ENCODE measurements at places on chromosomes 2 and 18. TPM values are rescaled to one million over a fixed set of nuclear protein-coding genes. Genes with fewer than 3 reads are reported as not detected.

The DAPL1 gene
- total RNA-seq = not detected

The SPR gene
- 4.2 TPM for total RNA-seq

The SCN9A gene
- total RNA-seq = 14.1 TPM

The MARCHF4 gene
- not detected for total RNA-seq

The NOL4 gene
- not detected for total RNA-seq

The FAP gene
- 70.5 TPM for total RNA-seq

The CDK5R2 gene
- not detected for total RNA-seq

The IHH gene
- total RNA-seq = not detected

The KIAA2012 gene
- total RNA-seq = under 0.01 TPM

The FAM124B gene
- 12.5 TPM for total RNA-seq

The FAM161A gene
- 7.3 TPM for total RNA-seq

The CYP26B1 gene
- total RNA-seq = 6.8 TPM

The ICOS gene
- total RNA-seq = 0.52 TPM

The IL1RN gene
- not detected for total RNA-seq

The FN1 gene
- 301 TPM for total RNA-seq

The NPAS2 gene
- total RNA-seq = 7.8 TPM

The IL1A gene
- total RNA-seq = not detected

The FBXO36 gene
- 2.1 TPM for total RNA-seq

The ZNF804A gene
- under 0.01 TPM for total RNA-seq

The ZNF521 gene
- 40.2 TPM for total RNA-seq

The TCF23 gene
- total RNA-seq = 0.52 TPM

The SP5 gene
- 3.1 TPM for total RNA-seq

The TGFA gene
- total RNA-seq = under 0.01 TPM

The C2orf15 gene
- not detected for total RNA-seq

The ZEB2 gene
- 108 TPM for total RNA-seq

The GPR17 gene
- 1.0 TPM for total RNA-seq

The AGXT gene
- total RNA-seq = not detected

The COLEC12 gene
- total RNA-seq = 39.1 TPM

The LRRTM1 gene
- under 0.01 TPM for total RNA-seq

The CAB39 gene
- 60.5 TPM for total RNA-seq

The MALL gene
- total RNA-seq = 8.9 TPM

The KLHL41 gene
- 2,637 TPM for total RNA-seq

The ZAP70 gene
- 3.1 TPM for total RNA-seq

The SPDYA gene
- 1.0 TPM for total RNA-seq

Measured in skeletal muscle tissue (tissue), 5 donors.